ENCODE measurements at places on chromosomes 7 and 10.

GRCh38 chr10:70582793-70583668, 19.5 kb downstream of the PRF1 start:
- H3K27me3 ChIP-seq = no peaks in the 10 kb centered on the region
- no peak overlapping the region for H3K4me3 ChIP-seq
- no peaks in the 10 kb centered on the region for H3K36me3 ChIP-seq
- DNase-seq = no peak

- peaks cover 6% of the 10 kb centered on the region for H3K27me3 ChIP-seq
- H3K4me3 ChIP-seq = no peak overlapping the region
- H3K27ac ChIP-seq = no peak overlapping the region
Measured at GRCh38 chr10:127440371-127440770, 108.7 kb upstream of the NPS start.

- H3K4me1 ChIP-seq = peaks cover 19% of the 10 kb centered on the region
- no peak overlapping the region for H3K27ac ChIP-seq
- DNase-seq = peak; percentile 18
- no peaks in the 10 kb centered on the region for H3K36me3 ChIP-seq
- no peak overlapping the region for H3K4me3 ChIP-seq
Measured at GRCh38 chr7:25859412-25860274, 292.4 kb upstream of the NFE2L3 start.

GRCh38 chr7:130793855-130794618, 60.0 kb upstream of the KLF14 start:
- H3K27me3 ChIP-seq = no peaks in the 10 kb centered on the region
- H3K27ac ChIP-seq = no peak overlapping the region
- no peak overlapping the region for H3K4me3 ChIP-seq
- no peaks in the 10 kb centered on the region for H3K4me1 ChIP-seq
- no peaks in the 10 kb centered on the region for H3K36me3 ChIP-seq

DNA sequence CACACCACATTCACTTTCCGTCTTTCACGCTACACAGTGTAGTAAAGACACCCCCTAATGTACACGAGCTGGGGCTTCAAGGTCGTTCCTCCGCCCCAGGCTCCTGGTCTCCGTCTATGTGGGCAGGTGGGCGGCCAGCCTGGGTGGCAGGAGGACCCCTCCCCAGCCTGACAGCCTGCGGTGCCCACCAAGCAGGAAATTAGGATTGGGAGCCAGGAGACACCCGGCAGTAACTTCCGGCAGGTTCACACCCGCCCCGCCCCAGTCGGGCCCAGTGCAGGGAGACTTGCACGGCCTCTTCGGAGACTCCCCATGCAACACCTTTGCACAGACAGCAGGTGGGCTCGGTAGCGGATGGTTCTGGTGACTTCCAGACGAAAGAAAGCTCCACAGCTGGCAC, 27.7 kb upstream of the ADGRA1 start:
- H3K36me3 ChIP-seq = no peaks in the 10 kb centered on the region
- no peak overlapping the region for H3K4me3 ChIP-seq
- DNase-seq = no peak
- H3K27ac ChIP-seq = no peak overlapping the region
- H3K27me3 ChIP-seq = peaks cover 15% of the 10 kb centered on the region

- no peak overlapping the region for H3K4me3 ChIP-seq
- DNase-seq = no peak
- peak overlapping the region; percentile 96 for H3K27ac ChIP-seq
- H3K4me1 ChIP-seq = peaks cover 42% of the 10 kb centered on the region
- peaks cover 45% of the 10 kb centered on the region for H3K36me3 ChIP-seq
Measured at GRCh38 chr10:15313843-15314242, 57.2 kb downstream of the FAM171A1 start.

- H3K4me1 ChIP-seq = peaks cover 17% of the 10 kb centered on the region
- H3K4me3 ChIP-seq = no peak overlapping the region
Measured at GRCh38 chr7:51244885-51245284, 71.7 kb downstream of the COBL start.

DNA sequence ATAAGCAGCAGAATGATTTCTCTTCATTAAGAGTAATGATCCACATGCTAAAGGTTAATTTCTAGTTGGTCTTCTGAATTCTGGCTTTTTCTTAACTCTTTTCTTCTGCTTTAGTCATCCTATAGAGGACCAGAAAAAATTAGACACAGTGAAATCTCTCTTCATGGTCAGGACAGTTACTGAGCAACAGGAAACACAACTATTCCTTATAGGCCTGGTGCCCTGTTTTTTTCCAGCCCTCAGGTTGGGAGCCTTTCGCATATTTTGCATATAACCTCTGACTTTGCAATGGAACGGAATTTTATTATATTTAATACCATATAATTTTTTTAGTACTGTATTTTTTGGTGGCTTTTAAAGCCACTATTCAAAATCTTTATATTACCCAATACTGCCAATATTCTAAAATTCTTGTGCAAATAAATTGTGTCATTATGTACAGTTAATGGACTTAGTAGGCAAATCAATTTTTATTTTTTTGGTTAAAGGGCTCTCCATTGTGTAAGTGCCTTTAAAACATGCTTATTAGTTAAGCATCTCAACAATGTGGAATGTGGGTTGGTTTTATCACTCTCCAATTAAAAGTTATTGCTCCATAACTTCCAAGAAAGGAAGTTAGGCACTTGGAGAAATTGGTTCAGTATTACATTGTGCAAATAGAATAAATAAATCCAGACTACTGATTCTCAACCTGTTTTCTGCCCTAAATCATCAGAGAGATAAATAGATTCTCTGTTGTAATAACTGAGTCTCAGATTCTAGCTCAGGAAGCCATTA, 22.5 kb downstream of the ARL4A start:
- no peak overlapping the region for H3K4me3 ChIP-seq

DNA sequence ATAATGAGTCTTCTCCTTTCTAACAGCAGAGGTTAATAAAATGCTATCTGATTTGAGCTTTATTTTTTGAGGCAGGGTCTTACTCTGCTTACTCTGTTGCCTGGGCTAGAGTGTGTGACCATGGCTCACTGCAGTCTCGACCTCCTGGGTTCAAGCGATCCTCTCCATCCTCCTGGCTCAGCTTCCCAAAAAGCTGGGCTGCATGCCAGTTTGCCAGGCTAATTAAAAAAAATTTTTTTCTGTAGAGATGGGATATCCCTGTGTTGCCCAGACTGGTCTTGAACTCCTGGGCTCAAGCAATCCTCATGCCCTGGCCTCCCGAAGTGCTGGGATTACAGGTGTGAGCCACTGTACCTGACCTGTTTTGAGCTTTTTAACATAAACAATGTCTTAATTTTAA, 56.7 kb downstream of the SCD start:
- no peak overlapping the region for H3K4me3 ChIP-seq
- H3K36me3 ChIP-seq = peaks cover 25% of the 10 kb centered on the region
- no peaks in the 10 kb centered on the region for H3K4me1 ChIP-seq
- peaks cover 7% of the 10 kb centered on the region for H3K27me3 ChIP-seq
- no peak for DNase-seq
- no peak overlapping the region for H3K27ac ChIP-seq

DNA sequence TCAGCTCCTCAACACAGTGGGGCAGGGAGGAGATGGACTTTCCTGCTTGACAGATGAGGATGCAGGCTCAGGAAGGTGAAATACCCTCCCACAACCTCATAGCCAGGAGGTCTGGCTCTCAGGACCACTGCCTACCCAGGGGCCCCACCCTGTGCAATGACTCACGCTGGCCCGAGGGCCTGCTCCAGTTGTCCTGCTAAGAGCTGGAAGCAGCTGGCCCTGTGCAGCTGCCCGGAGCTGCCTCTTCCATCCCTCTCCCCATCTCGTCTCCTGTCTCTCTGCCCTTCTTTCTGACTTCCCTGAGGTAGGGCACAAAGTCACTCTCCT, 123.9 kb downstream of the ZMIZ1 start:
- no peak overlapping the region for H3K4me3 ChIP-seq
- H3K27me3 ChIP-seq = no peaks in the 10 kb centered on the region
- H3K27ac ChIP-seq = no peak overlapping the region
- DNase-seq = no peak
- H3K4me1 ChIP-seq = peaks cover 73% of the 10 kb centered on the region
- H3K36me3 ChIP-seq = peaks cover 31% of the 10 kb centered on the region

GRCh38 chr7:137956183-137956582, 45.7 kb downstream of the CREB3L2 start:
- DNase-seq = no peak
- H3K36me3 ChIP-seq = peaks cover 19% of the 10 kb centered on the region
- H3K27ac ChIP-seq = peak overlapping the region; percentile 58
- H3K4me1 ChIP-seq = peaks cover 56% of the 10 kb centered on the region

GRCh38 chr10:35216303-35216905, 89.8 kb downstream of the CREM start:
- peaks cover 20% of the 10 kb centered on the region for H3K4me1 ChIP-seq
- H3K4me3 ChIP-seq = no peak overlapping the region
- no peak overlapping the region for H3K27ac ChIP-seq
- DNase-seq = no peak
- H3K27me3 ChIP-seq = peaks cover 5% of the 10 kb centered on the region

- peaks cover 2% of the 10 kb centered on the region for H3K27me3 ChIP-seq
- no peak for DNase-seq
- H3K36me3 ChIP-seq = peaks cover 5% of the 10 kb centered on the region
- H3K4me3 ChIP-seq = no peak overlapping the region
Measured at GRCh38 chr7:76405738-76406137, 3.8 kb downstream of the SSC4D start.

DNA sequence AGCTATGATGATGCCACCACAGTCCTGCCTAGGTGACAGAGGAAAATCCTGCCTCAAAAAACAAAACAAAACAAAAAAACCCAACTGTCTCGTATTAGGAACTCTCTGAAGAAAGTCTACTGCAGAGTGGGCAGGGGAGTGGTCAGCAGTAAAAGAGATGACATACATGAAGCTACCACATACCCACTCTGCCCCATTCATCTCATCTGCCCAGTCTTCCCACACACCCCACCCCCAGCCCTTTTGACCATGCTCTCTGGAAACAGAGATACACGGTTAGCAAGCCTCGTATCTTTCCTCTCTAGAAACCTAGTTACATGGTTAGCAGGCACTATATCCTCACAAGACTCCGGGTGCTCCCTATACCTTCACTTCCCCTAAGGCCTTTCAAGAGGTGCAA, 8.3 kb downstream of the SLC37A3 start:
- H3K36me3 ChIP-seq = no peaks in the 10 kb centered on the region
- no peaks in the 10 kb centered on the region for H3K27me3 ChIP-seq
- no peaks in the 10 kb centered on the region for H3K4me1 ChIP-seq
- DNase-seq = no peak
- H3K4me3 ChIP-seq = no peak overlapping the region

DNA sequence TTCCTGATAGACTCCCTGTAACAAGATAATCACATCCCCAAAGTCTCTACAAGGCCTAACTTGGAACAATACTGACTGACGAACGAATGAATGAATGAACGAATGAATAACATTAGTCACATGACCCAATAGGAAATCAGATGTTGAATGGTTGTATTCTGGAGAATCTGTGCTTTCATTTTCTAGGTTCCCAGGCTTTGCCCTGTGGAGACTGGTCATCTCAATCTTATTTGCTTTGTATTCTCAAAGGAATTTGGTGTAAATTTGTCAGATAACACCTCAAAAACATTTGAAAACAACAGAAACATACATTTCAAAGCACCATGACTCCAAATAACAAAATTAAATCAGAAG, 69.6 kb upstream of the COL1A2 start:
- peaks cover 13% of the 10 kb centered on the region for H3K36me3 ChIP-seq
- no peak overlapping the region for H3K4me3 ChIP-seq
- DNase-seq = no peak
- peaks cover 7% of the 10 kb centered on the region for H3K27me3 ChIP-seq
- peaks cover 22% of the 10 kb centered on the region for H3K4me1 ChIP-seq

GRCh38 chr10:78684947-78685346, 383.8 kb upstream of the ZMIZ1 start:
- H3K4me1 ChIP-seq = peaks cover 59% of the 10 kb centered on the region
- no peak overlapping the region for H3K27ac ChIP-seq
- H3K4me3 ChIP-seq = peak overlapping the region; percentile 12
- H3K27me3 ChIP-seq = peaks cover 2% of the 10 kb centered on the region
- no peak for DNase-seq

- no peaks in the 10 kb centered on the region for H3K4me1 ChIP-seq
- DNase-seq = no peak
- H3K27ac ChIP-seq = no peak overlapping the region
Measured at GRCh38 chr7:154965014-154965413, 37.9 kb downstream of the PAXIP1 start.

DNA sequence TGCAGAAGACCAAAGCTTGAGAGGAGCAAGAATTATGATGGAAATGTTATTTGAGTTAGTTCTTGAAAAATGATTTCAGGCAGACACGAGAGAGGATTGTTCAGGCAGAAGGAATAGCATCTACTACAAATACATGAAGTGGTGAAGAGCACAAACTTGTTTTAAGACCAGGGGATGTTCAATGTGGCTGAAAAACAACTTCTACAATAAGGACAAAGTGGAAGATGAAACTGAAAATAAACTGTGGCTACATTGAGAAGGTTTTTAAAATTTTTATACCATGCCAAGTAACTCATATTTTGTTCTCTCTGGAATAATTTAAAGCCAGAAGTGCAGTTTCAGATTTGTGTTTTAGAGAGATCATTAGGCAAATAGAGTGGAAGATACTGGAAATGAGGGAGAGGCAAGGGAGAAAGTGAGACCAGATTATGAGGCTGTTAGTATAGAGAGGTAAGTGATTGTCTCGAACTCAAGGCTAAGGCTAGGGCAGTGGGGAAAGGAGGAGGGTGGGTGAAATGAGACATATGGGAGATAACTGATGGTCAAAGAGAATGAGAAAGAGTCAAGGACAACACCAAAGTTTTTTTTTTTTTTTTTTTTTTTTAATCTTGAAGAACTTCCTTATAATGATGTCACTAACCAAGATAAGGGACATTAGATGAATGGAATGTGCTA, 115.4 kb downstream of the MDFIC start:
- no peak overlapping the region for H3K27ac ChIP-seq
- no peaks in the 10 kb centered on the region for H3K36me3 ChIP-seq
- no peak overlapping the region for H3K4me3 ChIP-seq
- DNase-seq = no peak

DNA sequence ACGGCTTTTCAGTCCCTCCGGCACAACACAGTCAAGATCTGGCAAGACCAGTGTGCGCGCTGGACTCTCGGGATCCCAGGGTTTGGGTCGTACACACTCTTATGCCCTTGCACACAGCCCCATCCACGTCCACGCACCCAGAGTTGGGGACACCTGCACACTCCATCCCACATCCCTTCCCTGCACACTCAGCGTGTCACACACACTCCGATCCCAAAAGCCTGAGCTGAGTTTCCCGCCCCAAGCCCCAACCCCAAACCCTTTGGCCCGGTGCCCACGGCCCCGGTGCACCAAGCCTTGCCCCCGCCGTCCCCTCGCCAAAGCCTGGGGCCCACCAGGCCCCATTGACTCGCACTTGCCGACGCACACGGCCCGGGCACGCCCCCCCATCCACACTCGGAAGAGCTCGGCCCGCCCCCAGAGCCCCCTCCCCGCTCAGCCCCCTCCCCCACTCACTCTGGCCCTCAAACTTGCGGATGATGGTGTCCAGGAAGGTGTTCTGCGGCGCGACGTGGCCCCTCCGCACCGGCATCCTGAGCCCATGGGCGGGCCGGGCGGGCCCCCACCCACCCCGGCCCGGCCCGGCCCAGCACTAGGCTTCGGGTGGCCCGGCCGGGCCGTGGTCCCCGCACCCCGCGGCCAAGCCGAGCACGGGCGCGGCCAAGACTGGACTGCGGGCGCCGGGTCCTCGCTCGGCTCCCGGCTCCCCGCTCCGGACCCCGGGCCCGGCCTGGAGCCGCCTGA, 567 bp downstream of the KCNH2 start:
- peaks cover 37% of the 10 kb centered on the region for H3K27me3 ChIP-seq
- DNase-seq = no peak
- peak overlapping the region; percentile 92 for H3K4me3 ChIP-seq
- H3K36me3 ChIP-seq = no peaks in the 10 kb centered on the region

Measured in nephron progenitor cell (in vitro differentiated cells).